NCI-H446 treated with DMSO at 0.1 percent for 48 hours (cell line): ENCODE measurements at places on chromosomes 7 and 10.

DNA sequence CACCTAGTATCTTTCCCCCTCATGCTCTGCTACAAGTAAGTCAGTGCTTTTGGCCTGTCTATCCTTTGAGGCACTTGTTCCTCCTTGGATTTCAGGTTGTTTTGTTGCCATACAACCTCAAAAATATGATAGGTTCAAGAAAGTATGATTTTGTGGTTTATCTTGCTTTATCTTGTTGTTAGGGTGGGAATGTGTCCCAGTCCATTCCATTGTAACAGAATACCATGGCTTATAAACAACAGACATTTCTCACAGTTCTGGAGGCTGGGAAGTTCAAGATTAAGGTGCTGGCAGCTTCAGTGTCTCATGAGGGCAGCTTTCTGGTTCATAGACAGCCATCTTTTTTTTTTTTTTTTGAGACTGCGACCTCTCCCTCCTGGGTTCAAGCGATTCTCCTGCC, 72.1 kb downstream of the TMEM270 start:
- no peak for DNase-seq

DNA sequence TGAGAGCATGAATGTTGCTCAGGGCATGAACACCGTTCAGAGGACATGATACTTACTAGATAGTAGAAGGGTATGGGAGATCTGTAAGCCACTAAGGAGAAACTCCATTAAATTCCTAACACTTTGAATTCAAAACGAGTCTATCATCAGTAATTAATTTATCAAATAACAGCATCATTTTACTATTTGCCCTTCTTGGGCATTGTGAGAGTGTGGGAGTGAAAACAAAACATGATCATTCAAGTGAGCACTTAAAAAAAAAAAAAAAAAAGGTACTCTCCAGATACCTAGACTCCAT, 20.5 kb upstream of the ASB15 start:
- no peak for DNase-seq

GRCh38 chr7:42151309-42151708, 85.7 kb downstream of the GLI3 start:
- no peak for DNase-seq

GRCh38 chr7:95027234-95027872, 120.0 kb downstream of the PPP1R9A start:
- no peak for DNase-seq

- DNase-seq: no peak
Measured at GRCh38 chr7:89123871-89124270, 328.3 kb upstream of the TEX47 start.

- DNase-seq: no peak
Measured at GRCh38 chr7:35869810-35870209, 69.0 kb downstream of the SEPTIN7 start.

DNA sequence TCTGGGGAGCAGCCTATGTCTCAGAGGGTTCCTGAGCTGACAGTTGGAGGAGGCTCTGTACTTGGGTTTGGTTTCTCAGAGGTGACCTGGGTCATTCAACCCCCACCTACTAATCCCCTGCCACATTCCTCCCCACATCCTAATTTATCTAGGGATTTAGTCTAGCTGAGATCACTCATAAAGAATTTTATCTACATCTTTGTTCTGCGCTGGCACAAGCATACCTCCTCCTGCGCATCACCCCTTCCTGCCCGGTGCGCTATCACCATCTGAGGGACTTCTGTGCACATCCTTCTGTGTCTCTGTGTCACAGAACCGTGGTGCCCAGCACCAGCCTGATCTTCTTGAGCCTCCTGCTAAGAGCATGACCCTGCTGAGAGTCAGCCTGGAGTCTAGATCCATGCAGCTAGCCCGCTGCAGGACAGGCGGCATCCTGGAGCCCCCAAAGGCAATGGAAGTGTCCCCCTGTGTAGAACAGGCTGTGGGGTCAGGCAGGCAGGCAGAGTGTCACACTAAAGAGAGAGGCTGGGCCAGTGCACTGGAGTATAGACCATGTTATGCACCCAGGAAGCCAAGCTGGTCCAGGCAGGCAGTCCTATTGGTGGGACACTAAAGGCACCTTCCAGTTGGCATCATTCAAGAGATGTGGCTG, 63.6 kb downstream of the ARHGAP22 start:
- DNase-seq: no peak

GRCh38 chr7:1508277-1508758, 4.1 kb upstream of the INTS1 start:
- no peak for DNase-seq

DNA sequence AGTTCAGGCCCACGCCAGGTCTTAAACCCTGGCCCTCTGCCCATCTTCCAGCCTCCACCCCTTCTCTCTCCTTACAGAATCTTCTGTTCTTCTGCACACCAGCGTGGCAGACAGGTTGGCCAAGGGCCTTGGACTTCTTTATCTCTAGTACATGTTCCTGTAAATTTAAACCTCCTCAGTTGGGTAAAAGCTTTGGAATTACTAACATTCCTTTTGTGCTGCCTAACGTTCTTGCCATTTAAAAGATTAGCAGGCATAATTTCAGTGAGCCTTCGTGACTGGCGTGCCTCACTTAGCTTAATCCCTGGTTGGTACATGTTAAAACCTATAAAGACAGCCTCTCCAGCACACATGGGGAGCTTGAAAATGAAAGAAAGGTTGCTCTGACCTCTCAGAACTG, 192.2 kb downstream of the CUX1 start:
- DNase-seq: no peak
